ENCODE measurements at places on chromosomes 7 and 10.

DNA sequence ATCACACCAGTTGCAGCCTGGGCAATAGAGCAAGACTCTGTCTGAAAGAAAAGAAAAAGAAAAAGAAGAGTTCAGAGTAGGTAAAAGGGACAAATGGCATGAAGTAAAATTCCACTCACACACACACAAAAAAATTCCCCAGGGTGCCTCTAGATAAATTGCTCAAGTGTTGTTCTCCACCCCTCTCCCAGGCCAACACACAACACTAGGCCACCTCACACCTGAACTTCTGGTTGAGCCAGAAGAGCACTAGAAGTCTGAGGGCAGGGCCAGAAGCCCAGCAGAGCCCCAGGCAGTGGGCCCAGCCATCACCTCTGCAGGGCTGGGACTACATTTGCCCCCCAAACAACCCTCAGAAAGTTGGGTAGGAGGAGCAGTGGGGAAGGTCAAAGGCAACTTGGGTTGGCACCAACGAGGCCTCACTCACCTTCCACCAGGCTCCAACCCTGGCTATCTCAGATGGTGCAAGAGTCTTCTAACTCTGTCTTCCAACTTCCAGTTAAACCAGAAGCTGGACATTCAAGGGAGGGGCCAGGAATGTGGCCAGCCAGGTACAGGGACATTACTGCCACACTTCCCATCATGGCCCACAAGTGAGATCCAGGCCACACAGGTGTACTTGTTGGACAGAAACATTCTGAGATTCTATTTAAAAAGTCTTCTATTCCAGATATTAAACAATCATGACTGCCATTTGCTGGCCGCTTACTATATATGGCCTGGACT, 25.6 kb upstream of the DLX6 start:
- no peak for DNase-seq

DNA sequence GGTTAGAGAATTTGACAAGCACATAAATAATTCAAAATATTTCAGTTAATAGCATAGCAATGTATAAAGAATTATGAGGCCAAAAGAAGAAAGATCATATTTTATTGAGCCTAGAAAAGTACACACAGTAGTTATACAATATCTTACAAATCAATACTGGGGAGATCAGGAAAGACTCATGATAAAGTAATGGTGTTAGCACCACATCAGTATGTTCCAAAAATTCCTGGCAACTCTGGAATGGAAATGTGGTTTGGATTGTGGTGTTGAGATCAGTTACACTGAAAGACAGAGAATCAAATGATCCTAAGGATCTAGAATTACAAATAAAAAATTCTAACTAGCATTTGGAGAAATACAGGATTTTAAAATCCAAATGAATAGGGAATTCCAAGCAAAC, 420.5 kb upstream of the CNTNAP2 start:
- DNase-seq: peak; percentile 63

DNA sequence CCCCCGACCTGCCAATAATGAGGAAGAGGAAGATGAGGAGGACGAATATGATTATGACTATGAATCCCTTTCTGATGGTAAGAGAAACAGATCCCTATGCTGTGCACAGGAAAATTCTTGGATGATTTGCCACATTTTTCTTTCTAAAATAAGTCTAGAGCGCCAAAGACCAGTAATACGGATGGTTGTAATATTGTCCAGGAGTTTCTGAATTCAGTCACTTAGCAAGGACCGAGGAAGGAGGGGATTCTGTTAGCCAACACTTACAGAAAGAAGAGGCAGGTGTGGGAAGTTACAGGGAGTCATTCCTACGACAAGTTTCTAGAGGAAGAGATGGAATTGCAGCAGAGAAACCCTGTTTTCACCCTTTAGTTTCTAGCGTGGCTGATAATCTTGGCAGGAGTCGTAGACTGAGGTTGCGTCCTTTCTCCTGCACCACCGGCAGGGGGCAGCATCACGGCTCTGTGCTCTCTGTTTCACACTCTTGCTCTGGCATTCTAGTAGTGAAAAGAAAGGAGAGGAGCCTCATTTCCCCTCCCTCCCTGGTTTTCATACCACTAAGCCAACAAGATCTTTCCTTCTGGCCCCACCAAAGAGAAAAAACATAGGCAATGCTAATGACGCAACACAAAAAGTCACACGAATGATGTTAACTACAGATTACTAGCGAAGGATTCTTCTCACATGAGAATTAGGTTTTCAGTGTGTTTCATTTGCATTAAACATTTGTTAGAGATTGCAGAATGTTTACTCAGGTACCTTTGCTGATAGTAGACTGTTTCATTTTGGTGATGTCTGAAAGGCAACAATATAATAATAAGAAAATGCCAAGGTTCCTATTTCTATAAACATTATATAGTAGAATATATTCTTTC, 82.7 kb downstream of the NOC3L start:
- DNase-seq: peak; percentile 70

DNA sequence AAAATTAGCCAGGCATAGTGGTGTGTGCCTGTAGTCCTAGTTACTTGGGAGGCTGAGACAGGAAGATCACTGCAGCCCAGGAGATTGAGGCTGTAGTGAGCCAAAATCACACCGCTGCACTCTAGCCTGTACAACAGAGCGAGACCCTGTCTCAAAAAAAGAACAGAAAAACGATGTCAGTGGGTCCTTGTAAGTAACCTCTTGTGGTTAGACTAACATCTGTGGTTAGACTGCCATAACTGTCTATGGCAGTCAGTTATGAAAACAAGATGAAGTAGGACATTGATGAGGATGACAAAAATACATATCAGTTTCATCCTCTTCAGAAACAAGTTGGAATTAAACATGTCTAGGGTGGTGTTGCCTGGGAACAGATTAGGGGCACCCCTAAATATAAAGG, 53.3 kb downstream of the AKAP9 start:
- no peak for DNase-seq

- DNase-seq: no peak
Measured at GRCh38 chr7:140045697-140046096, 17.1 kb downstream of the PARP12 start.

DNA sequence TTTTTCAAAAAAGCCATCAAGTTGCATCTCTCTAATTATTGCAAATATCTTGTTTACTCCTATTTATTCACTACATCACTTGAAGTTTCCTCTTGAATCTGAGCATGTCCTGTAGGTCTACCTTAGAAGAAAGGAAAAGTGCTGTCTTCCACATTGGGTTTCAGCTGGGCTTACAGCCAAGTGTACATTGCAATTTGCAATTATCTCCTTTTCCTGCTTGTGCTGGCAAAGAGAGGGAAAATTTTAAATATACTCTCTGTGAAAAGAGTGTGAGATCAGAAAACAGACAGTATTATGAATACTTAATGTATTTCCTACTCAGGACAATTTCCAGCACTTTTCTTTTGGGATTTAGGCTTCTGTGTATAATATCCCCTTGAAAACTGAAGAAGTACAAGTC, 839.7 kb downstream of the CNTNAP2 start:
- no peak for DNase-seq

- no peak for DNase-seq
Measured at GRCh38 chr7:151307536-151307935, 34.1 kb upstream of the NUB1 start.

DNA sequence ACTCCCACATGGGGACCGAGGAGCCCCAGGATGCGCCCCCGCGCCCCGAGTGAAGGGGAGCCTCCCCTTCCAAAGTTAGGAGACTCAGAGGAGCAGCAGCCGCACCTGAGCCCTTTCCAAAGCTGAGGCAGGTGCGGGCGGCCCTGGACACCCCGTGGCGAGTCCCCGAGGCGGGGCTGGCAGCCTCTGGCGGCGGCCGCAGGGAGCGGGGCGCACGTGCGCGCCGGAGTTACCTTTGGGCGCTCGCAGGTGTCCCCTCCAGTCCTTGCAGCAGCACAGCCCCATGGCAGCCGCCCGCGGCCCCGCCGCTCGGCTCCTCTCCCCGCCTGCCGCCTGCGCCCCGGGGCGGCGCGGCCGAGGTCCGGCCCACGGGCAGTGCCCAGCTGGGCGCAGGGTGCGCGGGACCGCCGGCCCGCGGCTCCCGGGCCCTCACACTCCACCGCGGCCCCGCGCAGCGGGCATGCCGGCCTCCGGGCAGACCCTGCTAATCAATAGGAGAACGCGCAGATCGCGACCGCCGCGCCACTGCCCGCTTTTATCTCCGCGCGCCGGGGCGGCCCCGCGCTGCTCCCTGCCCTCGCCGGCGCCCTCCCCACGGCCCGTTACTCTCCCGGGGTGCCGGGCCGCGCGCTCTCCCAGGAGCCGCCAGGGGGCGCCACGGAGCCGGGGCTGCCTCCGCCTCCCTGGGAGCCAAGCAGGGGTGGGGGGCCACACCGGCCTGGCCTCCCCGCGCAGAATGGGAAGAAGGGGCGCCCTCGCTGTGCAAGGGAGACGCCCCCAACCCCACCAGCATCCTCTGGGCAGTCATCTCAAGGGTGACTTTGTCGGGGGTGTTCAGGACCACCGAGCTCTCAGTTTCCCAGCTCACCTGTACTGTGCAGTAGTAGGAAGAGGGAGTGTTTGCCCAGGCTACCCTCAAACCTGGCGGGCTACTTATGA, 80.8 kb downstream of the ARHGAP22 start:
- peak; percentile 60 for DNase-seq
